ENCODE measurements at places on chromosomes 7 and 10.

DNA sequence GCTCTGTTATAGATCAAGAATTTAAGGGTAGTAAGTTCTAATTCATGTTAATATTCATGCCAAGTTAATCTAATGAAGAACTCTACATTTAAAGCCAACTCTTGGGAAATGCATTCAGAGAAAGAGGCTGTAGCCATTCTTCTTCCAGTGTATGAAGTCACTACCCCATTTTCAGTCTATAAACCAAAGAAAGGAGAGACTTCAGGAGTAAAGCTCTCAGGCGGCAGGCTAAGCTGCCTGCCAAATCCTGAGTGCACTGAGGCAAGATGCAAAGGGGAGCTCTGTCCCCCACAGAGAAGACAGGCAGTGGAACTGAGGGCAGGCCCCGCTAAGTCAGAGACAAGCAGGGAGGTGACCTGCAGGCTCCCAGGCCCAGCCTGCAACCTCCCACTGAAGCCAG lies 41.5 kb downstream of the SLIT1 start:
- DNase-seq, result no peak

GRCh38 chr7:139691253-139691781 lies 86.5 kb downstream of the HIPK2 start:
- DNase-seq, result no peak

GRCh38 chr10:17585016-17585415 lies 32.2 kb downstream of the HACD1 start:
- DNase-seq, result no peak

DNA sequence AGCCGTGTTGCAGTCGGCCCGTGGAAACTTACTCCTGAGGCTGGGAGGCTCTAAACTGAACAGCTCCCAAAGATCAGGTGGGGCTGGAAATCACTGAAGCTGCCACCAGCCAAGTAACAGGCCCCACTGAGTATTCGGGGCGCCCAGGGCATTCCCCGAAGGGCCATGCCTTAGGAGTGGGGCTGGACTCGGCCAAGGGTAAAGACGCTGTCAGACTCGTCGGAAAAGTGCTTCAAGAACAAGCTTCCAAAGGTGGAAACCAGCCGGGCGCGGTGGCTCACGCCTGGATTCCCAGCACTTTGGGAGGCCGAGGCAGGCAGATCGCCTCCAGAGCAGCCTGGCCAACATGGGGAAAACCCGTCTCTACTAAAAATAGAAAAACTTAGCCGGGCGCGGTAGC lies 102.8 kb downstream of the GALNT11 start:
- DNase-seq, result no peak

DNA sequence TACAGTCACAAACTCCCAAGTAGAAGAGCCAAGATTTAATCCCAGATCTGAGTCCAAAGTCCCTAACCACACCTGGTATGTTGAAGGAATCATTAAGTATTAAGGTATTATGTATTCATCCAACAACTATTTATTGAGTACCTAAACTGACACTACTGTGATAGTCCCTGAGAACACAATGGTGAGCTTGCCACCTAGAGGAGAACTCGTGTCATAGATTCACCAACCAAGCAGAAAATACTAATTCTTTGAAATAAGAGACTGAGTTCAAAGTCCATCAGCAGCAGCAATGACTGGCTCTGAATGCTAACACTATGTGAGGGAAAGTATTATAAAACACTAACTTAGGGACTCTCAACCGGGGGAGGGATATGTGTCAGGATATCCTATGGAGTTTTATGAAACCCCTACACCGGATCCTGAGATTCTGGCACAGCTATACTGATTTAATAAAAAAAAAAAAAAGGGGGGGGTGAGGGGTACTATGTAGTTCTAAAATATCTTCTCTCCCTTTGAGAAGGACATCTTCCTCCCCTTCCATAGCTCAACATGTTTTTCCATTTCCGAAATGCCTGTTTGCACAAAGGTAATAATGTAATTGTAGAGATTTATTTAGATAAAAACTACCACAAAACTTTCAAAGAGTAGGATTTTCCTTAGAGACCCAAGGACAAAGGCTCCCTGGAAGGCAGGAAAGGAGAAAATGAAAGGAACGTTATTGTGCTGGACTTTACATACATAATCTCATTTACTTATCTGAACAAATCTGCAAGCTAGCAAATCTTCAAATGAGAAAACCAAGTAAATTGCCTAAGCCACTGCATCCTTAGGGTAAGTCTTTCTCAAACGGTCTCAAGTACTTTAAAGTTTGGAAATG lies 1.6 kb downstream of the NCOA4 start:
- DNase-seq, result no peak

DNA sequence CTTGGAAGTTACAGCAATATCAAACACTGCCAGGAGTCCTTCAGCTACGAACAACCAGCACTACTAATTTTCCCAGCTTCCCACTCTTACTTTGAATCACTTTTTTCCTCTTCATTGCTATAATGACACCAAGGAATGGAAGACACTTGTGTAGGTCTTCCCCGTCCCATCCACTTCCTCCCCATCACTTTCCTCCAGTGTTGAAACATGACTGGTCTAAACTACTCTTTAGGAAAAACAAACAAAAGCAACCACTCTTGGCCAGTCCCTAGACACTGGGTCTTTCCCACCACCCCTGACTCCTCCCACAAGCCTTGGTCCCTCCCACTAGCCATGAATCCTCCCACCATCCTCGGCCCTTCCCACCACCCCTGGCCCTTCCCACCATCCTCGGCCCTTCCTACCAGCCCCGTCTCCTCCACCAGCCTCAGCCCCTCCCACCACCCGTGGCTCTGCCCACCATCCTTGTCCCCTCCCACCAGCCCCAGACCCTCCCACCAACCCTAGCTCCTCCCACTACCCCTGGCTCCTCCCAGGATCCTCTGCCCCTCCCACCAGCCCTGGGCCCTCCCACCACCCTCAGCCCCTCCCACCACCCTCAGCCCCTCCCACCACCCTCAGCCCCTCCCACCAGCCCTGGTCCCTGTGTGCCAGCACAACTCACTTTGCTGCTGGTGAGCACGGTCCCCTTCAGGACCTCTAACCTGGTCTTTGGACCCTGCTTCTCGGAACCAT lies 68.5 kb downstream of the CXCL12 start:
- DNase-seq, result no peak

GRCh38 chr10:130042381-130042780 lies 68.2 kb downstream of the C10orf143 start:
- no peak for DNase-seq

GRCh38 chr7:55018361-55019190 lies at the start of gene EGFR:
Gene EGFR, plus strand, starts transcription at chr7:55019017. Its CDS starts 261 bp downstream, at chr7:55019278.
- peak; percentile 56 for DNase-seq

- no peak for DNase-seq
Measured at GRCh38 chr10:12320892-12321291, 28.5 kb upstream of the CAMK1D start.

GRCh38 chr7:124168616-124169015 lies 135.7 kb upstream of the TMEM229A start:
- no peak for DNase-seq

DNA sequence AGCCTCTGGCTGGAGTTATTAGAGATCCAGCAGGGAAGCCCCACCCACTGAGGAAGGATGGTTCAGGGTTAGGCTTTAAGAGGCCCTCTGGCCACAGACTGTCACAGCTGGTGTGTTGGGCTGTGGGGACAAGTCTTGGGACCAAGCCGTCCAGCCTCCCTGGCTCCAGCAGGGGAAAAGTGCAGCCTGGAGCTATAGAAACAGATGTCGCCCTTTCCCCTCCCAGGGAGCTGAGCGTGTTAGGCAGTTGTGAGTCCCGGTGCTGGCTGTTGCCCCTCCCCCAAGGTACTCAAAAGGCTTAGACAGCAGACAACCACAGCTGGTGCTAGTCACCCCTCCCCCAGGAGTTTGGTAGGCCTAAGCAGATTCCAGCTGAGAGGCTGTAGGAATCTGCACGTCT lies 143.4 kb downstream of the TMEM168 start:
- DNase-seq, result no peak

DNA sequence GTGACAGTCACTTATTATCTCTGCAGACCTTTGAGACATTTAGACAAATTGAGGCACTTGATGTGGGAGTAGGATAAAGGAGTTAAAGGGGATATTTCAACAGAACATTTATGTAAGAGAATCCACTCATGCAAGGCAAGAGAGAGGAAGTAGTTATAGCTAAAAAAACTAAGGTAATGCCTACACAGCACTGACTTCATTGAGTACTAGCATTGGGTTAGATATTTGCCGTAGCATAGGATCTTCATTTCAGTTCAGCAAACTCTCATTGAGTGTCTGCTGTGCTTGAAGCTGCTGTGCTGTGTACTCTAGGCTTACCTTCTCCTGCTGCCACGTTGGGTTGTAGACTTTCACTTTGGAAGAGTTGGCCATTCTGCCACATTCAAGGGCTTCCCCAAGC lies 10.5 kb upstream of the ENTPD1 start:
- no peak for DNase-seq

GRCh38 chr7:116340201-116340847 lies 130.0 kb downstream of the TES start:
- no peak for DNase-seq

GRCh38 chr10:117167789-117168674 lies 29.3 kb upstream of the KCNK18 start:
- peak; percentile 89 for DNase-seq

GRCh38 chr7:49443515-49443914 lies 329.9 kb upstream of the VWC2 start:
- DNase-seq, result no peak

DNA sequence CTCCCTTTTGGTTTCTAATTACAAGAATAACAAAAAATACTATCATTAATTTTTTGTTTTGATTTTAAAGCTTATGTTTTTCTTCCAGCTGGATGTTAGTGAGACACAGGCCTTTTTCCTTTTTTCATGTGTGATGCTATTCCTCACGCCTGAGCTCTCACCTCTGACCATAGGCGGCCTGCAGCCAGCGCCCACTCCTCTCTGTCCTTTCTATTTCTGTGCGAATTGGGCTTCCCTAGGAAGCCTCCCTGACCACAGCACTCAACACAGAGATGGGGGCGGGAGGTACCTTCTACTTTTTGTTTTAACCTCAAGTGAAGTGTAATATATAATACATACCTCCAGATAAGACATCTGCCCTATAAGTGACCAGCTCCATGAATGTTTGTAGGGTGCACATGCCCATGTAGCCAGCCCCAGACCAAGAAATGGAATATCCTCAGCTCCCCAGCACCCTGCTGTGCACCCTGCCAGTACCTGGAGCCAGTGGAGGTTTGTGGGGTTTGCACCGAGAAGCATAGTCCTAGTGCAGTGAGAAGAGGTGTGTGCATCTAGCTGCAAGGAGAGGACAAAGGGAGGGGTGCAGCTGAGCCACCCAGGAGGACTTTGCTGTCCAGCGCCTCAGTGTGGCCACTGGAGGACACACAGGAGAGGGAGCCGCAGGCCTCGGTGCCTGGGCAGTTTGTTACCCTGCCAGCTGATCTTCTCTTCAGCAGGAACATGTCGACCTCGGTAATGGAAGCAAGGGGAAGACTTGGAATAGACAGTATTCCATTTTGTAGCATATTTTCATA lies 38.5 kb downstream of the BNIP3 start:
- DNase-seq, result peak; percentile 53

DNA sequence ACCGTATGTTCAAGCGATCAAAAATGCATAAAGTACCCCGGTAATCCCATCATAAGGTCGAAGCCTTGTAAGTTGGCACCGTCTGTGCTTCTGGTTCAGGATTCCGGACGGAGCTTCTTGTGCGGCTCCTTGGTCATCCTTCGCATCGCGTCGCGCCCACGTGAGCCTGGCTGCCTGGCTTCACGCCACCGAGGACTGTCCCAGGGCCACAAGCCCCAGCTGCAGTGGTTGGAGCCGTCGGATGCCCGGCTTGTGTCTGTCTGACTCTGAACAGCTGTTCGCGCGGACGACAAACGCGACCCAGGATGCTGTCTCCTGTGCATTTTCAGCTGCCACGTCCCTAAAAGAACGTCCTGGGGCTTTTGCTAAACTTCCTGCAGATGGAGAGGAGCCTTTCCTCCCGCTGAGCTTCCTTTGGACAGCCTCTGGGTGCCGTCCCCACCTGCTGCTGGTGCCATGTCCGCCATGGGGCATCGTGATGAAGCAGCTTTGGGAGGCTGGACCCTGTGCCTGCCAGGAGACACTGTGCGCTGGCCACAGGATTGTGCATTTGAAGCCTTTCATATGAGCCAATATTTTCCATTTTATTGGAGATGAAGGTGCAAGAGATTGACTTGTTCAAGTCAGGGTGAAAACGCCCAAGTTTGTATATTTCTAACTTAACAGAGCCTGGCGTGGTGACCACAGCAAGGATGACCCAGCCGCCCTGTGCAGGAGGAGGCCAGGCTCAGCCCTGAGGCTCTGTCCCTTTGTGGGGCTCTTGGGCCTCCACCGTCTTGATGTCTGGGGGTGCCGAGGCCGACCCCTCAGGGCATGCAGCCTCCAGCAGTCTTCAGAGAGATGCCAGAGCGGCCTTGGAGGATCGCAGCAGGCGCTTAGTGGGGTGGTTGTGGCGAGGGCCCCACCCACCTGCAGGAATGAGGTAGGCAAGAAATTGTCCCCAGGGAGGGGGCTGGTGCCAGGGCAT lies 6.7 kb upstream of the JAKMIP3 start:
- no peak for DNase-seq

DNA sequence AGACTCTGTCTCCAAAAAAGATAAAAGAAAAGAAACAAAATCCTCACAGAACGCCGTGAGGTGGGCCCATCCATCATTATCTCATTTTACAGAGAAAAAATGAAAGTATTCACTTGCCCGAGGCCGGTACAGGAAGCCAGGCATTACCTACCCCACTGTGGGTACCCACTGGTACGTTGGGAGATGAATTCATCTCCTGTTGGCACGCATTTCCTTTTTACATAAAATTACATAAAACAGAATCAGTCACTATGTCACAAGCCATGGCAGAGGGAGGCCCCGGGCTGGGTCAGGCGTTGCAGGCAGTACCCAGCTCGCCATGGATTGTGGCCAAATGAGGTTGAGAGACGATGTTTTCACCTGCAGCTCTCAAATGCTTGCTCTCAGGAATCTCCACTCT lies 38.6 kb upstream of the TNRC18 start:
- no peak for DNase-seq

- no peak for DNase-seq
Measured at GRCh38 chr7:51472873-51473272, 156.3 kb upstream of the COBL start.

DNA sequence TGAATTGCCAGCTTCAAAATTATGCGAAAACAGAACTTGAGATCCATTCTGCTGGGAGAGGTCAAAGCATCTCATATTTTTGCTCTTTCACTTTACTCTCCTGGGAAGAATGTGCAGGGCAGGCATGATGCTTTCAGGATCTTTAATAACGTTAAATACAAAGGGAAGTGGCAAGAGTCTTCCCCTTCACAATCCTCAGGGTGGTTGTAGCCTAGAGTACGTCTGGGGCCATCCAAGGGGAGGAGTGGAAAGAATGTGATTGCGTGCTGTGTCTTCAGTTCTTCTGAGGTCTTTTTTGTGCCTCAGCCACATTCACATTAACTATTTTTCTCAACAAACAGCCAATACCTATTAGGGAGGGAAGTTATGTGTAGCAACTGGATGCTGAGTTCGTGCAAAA lies 207.3 kb downstream of the HGF start:
- no peak for DNase-seq

Data from endothelial cell (in vitro differentiated cells).